ENCODE measurements at places on chromosomes 11 and 22.

DNA sequence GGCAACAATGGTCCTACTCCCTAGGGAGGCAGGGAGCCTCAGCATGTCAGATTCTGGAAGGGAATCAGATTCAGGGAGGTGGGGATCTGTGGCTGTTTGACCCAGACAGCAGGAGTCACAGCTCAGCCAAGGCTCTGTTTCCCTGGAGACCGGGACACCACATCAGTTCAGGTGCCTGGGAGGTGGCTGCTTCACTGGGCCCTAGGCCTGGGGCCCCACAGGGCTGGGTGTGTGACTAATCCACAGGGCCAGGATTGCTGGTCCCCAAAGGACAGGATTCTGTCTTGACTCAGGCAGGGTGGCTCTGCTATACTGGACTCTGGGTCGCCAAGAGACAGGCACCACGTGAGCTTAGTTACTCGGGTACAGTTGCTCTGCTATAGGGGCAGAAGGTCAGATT is 3.5 kb upstream of the OR5AN1 start:
- DNase-seq = no peak

GRCh38 chr22:21033895-21034294 is 1.5 kb upstream of the SLC7A4 start:
- DNase-seq = no peak

GRCh38 chr22:39182478-39183030 is 30.1 kb upstream of the CBX7 start:
- DNase-seq = no peak

GRCh38 chr11:109733245-109733644 is 311.3 kb downstream of the C11orf87 start:
- DNase-seq = no peak

- DNase-seq = no peak
These were observed 3.6 kb downstream of the MYBPC3 start for GRCh38 chr11:47348859-47349258.

DNA sequence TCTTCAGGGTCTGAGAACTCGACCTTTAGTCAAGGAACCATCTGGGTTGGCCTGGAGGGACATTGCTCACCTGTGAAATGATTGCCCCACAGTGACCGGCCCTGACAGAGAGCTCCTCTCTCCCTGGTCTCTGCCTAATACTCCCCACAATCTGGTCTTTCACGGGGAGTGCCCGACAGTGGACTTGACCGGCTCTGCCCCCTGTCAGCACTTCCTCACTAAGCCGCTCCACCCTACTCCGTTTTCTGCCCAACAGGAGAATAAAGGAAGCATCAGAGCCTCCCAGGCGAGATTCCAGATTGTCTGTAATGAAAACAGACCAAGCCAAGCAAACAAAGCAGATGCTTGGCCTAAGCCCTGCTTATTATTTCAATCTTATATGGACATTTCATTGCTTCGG is 87.8 kb downstream of the FBXO7 start:
- DNase-seq = no peak

Measured in stimulated activated CD4-positive, alpha-beta T cell treated with anti-CD3 and anti-CD28 coated beads, TNF-alpha, amount 100 ng/mL, for 4 hours (primary cell).